ENCODE measurements at places on chromosomes 16 and 17. TPM values are rescaled to one million over a fixed set of nuclear protein-coding genes. Genes with fewer than 3 reads are reported as not detected.
A peak's percentile ranks its signal among the peaks of the same experiment; 100 is the strongest.

GRCh38 chr16:5642011-5642410, 544.4 kb upstream of the EEF2KMT start:
- DNase-seq = no peak

GRCh38 chr16:70490261-70490660, 33.1 kb downstream of the COG4 start:
- no peak for DNase-seq

DNA sequence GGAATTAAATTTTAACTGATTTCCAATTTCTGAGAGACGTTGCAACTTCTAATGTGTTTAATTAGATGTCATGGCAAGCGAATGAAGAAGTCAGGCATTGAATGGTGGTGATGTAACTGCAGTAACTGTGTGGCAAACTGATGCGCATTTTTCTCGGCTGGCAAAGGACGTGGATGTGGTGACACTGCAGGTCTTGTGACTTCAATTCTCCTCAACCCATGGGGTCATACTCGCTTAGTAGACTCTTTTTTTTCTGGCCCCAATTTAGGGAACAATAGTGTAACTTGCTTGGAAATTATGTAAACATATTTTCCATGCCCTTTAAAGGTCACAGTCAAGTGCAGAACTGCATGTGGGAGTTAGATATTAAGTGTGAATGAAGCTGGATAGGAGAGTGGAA, 1.9 kb upstream of the FAM20A start:
- no peak for DNase-seq

- no peak for DNase-seq
Measured at GRCh38 chr16:14101415-14101814, 30.3 kb downstream of the MRTFB start.

DNA sequence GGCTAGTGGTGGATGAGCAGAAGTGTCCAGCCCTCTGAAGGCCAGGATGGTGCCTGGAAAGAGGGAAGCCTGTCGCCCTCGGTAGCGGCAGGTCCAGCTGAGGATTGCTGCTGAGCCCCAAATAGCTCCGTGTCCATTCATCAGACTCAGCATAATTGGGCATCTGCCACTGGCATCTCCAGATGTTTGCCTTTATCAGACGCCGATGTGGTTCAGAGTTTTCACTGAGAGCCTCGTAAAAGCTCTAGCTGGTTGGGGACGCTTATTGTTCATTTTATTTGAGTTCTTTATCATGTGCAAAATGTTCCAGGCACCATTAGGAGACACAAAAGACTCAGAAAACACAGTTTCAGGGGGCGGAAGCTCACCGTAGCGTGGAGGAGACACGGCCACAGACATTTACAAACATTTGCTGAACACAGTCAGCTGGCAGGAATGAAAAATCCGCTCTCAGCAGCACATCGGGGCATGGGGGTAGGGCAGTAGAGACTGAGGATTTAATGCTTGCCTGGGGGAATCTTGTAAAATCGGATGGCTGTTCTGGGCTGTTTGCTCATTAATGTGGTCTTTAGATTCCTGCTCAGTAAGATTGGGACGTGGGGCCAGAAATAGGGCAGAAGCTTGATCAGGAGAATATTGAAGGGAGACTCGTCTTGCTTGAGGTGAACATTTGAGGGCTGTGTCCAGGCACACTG, 41.7 kb downstream of the SMPD3 start:
- DNase-seq = no peak

- DNase-seq = no peak
Measured at GRCh38 chr17:74334393-74335039, 8.5 kb downstream of the KIF19 start.

DNA sequence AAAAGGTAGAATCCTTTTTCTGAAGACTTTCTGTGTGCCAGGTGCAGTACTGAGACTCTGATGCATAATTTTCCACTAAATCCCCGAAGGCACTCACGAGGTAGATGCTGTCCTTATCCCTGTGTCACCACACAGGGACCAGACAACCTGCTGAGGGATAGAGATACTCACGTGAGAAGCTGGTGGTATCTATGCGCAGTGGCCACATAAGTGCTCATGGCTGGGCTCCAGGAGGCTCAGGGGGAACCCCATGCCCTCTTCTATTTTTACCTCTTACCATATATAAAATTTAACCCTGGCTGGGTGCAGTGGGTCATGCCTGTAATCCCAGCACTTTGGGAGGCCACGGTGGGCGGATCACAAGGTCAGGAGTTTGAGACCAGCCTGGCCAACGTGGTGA, 38.3 kb downstream of the NT5M start:
- no peak for DNase-seq

GRCh38 chr17:11086646-11087340, 154.2 kb upstream of the SHISA6 start:
- DNase-seq = no peak

DNA sequence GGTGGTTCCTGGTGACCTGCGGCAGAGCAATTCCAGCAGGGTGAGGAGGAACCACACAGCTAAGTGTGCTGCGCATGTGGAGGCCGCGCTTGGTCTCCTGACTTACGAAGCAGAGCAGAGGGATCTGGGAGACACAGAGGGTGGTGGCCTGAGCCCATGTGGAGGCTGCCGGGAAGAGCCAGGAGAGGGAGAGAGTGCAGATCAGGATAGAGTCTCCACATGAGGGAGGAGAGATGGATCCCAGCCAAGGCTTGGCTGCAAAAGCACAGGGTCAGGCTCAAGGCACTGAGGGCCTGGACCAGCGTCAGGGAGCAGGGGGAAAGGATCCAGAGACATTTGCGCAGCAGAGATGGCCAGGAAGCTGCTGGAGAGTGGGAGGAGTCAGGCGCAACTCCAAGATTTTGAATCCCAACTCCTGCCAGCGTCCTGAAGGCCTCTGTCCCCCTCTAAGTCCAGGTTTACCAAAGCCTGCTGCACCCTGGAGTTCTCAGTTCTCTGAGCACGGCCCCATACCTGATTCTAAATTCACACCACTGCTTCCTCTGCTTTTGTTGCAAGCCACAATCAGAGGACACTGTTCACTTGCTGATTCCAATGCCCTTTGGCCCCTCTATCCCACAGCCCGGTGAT, 11.3 kb upstream of the MLLT6 start:
- no peak for DNase-seq

- DNase-seq = peak; percentile 95
Measured at GRCh38 chr17:28571361-28572122, at the start of gene PIGS. Gene PIGS, minus strand, starts transcription at chr17:28571524. Its CDS starts 28 bp downstream, at chr17:28571496.

DNA sequence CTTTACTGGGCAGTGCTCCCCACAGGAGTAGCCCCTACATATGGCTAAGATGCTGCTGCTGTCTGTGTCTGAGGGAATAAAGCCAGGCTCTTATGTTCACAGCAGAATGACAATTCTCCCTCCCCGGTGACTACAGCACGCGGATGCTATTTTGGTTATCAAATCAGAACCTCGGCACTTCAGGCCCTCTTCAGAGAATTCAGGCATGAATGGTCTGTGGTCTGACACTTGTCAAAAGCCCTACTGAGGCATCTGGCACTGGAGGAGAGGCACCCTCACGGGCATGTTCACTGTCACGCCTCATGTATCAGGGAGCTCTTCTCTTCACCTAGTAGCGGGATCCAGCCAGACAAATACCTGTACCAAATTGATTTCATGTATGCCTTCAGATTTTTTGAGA, 30.4 kb downstream of the KIAA0513 start:
- DNase-seq = no peak

DNA sequence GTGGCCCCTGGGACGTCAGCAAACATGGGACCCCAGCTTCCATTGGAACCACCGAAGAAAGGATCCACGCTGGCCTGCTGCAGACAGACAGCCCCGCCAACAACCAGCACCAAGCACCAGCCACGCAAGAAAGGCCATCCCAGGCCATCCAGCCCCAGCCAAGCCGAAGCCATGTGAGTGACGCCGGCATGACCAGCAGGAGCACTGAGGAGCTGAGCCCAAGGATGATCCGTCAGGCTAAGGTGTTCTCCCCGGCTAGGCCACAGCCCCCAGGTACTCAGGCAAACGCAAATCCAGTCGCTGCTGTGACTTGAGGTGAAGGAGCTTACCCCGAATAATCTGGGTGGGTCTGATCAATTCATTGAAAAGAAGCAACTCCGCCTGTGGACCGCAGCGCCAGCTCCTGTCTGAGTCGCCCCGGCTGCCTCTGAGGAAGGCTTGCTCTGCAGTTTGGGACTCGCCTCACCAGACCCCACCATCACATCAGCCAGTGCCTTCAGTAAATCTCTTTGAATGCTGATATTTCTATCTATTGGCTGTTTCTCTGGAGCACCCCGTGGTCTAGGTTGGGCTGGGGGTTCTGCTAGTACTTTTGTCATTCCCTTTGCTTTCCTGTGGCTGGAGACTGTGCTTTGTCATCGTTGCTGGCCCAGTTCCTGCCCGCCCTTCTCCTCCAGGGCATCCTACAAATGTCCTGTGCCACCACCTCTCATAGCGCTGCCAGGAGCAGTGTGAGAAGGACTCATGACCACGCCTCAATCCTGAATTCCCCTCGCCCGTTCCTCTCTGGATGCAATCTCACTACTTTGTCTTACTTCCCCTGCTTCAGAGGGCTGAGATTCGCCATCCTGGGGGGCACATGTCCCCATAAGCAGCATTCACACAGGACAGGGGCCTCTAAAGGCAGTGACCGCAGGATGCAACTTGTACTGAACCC, 8.1 kb upstream of the CBX2 start:
- no peak for DNase-seq

DNA sequence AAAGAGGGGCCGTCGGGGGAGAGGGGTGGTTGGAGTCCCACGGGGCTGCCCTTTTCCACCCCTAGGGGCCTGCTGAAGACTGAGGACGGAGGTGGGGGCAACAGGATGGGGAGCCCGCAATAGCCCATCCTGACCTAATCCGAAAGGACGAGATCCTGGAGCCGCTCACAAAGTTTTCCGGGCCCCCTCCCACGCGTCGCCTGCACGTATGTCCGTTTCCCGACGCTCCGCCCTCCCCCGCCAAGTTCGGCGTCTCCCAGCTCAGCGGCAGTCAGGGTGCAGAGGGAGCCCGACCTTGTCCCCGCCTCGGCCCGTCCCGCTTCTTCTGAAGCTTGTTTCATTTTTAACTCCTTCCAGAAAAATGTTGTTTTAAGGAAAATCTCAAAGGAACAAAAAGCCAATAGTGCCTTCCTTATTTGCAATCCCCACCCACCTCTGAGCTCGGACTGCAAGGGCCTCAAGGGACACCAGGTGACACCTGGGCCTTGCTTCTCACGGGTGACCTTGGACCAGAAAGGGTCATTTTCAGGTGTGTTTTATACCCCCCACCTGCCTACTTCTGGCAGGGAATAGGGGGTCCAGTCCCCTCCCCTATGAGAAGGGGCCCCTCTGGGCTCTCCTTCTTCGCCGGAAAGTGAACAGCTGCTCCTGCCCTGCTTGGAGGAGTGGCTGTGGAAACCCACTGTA, 3.4 kb upstream of the ZNF423 start:
- DNase-seq = peak; percentile 11

GRCh38 chr17:31854672-31855071, 4.4 kb downstream of the COPRS start:
- no peak for DNase-seq

DNA sequence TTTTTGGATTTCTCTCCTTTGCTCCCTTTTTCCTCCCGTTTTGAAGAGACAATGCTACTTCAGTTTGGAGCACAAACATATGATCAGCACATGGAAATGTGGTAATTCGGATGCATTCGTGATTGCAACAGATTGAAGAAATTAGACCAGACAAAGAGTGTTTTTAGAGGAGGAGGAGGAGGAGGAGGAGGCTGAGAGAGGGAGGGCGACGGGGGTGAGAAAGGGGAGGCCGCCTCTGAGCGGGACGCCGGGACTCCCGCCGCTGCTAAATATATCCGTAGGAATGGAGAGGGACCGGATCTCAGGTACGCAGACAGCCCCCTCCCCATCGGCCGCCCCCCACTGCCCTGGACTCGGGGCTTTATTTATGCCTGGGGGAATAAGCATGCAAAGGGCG, 179.3 kb downstream of the SEC14L1 start:
- DNase-seq = no peak

DNA sequence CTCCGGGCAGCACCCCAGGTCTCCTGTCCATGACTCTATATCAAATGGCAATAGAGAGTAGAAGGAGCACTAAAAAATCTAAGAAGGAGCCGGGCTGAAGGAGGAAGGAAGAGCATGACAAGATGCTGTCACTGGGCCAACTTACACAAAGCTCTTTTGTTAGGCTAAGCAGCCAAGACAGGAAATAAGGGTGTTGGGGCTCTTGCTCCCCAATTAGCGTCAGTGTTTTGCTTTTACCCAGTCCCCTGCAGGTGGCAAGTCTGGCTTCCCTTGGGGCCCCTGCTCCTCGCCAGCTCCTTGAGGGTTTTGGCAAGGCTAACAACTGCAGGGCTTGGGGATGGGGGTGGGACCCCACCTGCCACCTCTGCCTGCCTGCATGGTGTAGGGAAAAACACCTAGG, 120.5 kb downstream of the CCT6B start:
- no peak for DNase-seq

DNA sequence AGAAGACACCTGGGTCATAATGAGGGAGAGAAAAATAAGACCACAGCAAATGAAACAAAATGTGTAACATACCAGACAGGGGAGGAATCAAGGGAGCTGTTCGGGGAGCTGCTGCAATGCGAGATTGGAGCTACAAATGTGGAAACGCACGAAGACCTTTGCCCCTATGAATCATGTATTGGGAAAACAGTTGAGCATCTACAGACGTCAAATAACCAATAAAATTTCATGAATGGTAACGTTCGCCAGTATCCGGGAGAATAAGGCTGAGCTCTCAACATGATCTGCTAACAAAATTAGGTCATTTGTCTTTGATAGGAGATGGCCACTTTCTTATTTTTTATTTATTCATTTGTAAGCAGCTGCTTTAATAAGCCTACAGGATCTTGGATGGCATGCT, 486.2 kb upstream of the RBFOX1 start:
- no peak for DNase-seq

DNA sequence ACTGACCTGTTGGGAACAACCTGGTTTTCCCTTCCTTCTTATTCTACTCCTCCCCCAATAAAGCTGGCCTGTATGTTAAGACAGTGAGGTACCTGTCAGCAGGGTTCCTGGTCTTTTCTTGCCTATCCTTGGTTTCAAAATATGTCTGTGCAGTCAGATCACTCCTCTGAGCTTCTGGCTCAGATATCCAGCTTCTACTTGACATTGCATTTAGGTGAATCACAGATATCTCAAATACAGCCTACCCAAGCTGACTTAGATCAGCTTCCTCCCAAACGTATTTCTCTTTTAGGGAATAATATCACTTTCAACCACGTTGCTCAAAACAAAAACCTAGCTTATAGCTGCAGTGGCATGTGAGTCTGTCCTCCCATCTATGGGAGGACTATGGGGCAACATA, 48.7 kb downstream of the TEX14 start:
- DNase-seq = no peak

- DNase-seq = no peak
Measured at GRCh38 chr17:48054238-48055185, 6.4 kb downstream of the NFE2L1 start.

GRCh38 chr17:73956595-73957465, 246.6 kb upstream of the RPL38 start:
- peak; percentile 56 for DNase-seq

ZNF423 gene
- total RNA-seq = not detected

XAF1 gene
- 31.1 TPM for total RNA-seq

TBC1D3D gene
- 16.9 TPM for total RNA-seq

KREMEN2 gene
- 0.12 TPM for total RNA-seq

CASKIN1 gene
- 0.89 TPM for total RNA-seq

NFATC2IP gene
- total RNA-seq = 81.1 TPM

PRR35 gene
- 0.10 TPM for total RNA-seq

AGRP gene
- not detected for total RNA-seq

IL21R gene
- 155 TPM for total RNA-seq

GRB2 gene
- 218 TPM for total RNA-seq

USP6 gene
- total RNA-seq = 0.19 TPM

MSLN gene
- not detected for total RNA-seq

GGA2 gene
- 86.6 TPM for total RNA-seq

Measured in activated T-cell treated with anti-CD3 and anti-CD28 coated beads, Interleukin-2, amount 50 U/mL, for 72 hours (primary cell).